ENCODE measurements at places on chromosomes 4 and X.

DNA sequence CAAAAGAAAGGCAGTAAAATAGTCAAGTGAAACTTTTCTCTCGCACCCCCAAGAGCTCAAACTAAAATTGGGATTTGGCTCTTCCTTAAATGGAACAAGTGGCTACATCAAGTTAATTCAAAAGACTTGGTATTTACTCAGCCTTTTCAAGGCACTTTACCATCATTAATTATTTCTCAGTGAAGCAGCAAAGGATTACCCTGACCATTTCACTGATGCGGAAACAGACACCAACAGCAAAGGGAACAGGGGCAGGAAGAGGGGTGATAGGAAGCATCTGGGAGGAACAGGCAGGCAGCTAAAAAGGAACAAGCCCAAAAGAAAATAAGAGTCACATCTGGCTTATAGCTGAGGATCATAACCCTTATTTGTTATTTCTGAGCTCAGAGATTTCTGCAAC is 2.7 kb downstream of the SCML2 start:
- H3K4me1 ChIP-seq, result peaks cover 2% of the 10 kb centered on the region
- no peaks in the 10 kb centered on the region for H3K36me3 ChIP-seq
- H3K27ac ChIP-seq, result no peak overlapping the region

- H3K36me3 ChIP-seq, result no peaks in the 10 kb centered on the region
- H3K27ac ChIP-seq, result no peak overlapping the region
- peaks cover 5% of the 10 kb centered on the region for H3K4me1 ChIP-seq
Observed at GRCh38 chr4:16082426-16083240, 1.2 kb downstream of the PROM1 start.

DNA sequence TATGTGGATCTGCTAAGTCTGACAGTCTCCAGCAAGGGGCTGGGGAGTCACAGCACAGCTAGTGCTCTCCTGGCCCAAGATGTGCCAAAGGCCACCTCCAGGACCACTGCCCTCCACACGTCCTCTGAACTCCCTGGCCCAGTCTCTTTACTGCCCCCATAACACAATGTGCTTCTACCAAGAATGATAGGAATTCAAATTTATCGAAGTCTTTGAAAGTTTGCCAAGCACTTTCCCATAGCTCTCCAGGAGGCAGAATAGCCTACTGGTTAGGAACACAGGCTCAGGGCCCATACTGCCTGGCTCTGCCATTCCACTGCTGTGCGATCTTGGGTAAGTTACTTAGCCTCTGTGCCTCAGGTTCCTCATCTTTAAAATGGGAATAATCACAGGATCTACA is 86.7 kb downstream of the NHSL2 start:
- no peak overlapping the region for H3K4me3 ChIP-seq
- DNase-seq, result no peak
- H3K27me3 ChIP-seq, result no peaks in the 10 kb centered on the region
- peaks cover 6% of the 10 kb centered on the region for H3K4me1 ChIP-seq

- H3K27ac ChIP-seq, result no peak overlapping the region
- no peak overlapping the region for H3K4me3 ChIP-seq
- DNase-seq, result no peak
- no peaks in the 10 kb centered on the region for H3K27me3 ChIP-seq
Observed at GRCh38 chr4:40347472-40347871, 12.3 kb downstream of the CHRNA9 start.

DNA sequence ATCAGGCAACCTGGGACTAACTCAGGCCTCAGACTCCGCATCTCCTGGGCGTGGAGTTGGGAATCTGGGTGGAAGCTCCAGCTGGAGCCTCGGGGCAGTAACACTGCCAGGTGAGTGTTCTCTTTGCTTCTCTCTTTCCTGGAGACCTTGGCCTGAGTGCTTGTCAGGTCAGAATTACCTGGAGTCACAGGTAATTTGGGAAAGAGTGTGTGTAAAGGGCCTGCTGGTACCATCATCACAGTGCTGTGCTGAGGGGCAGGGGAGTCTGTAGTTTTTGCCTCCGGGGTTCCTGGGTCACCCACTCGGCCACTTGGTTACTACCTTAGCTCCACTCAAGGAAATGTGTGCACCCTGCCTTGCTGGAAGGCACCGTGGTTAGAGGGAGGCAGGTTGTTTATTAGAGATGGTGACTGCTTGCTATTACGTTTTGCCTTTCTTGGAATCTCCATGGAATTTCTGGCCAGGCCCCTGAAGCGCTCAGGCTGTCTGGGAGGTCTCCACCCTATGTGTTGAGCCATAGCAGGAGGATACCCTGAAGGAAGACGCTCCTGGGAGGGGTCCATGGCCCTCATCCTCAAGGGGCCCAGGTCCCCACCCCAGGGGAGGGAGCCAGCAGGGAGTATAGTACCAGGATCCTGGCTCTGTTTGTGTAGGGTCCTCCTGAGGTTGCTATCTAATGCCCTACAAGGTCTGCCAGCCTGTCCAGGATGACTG is 2.9 kb downstream of the GPR78 start:
- H3K36me3 ChIP-seq, result no peaks in the 10 kb centered on the region

DNA sequence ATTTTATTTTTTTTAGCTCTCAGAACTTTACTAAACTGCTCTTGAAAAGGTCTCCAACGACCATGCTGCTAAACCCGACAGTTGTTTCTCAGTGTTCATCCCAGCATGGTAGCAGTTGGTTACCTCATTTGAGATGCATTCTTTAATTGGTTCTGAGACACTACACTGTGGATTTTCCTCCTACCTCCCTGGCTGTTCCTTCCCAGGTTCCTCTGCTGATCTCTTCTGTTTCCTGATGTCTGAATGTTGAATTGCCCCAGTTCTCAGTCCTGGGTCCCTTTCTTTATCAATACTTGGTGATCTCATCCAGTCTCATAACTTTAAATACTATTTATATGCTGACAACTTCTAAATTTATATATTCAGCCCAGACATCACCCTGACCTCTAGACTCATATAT is 19.1 kb upstream of the TMEM165 start:
- H3K4me1 ChIP-seq, result no peaks in the 10 kb centered on the region
- H3K4me3 ChIP-seq, result no peak overlapping the region
- H3K36me3 ChIP-seq, result no peaks in the 10 kb centered on the region
- H3K27ac ChIP-seq, result no peak overlapping the region

DNA sequence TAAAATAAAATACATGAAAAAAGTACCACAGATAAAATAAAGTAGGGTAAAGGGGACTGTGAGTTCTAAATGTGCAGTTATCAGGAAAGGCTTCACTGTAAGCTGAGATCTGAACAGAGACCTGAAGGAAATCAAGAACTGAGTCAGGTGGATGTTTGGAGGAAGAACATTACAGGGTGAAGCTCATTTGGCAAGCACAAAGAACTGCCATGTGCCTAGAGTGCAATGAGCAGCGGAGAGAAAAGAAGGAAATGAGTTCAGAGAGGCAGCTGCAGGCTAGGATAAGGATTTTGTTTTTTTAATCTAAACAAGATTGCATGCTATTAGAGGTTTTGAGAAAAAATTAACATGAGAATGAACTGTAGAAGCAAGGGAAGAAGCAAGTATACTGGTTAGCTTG is 373.1 kb downstream of the STPG2 start:
- no peaks in the 10 kb centered on the region for H3K27me3 ChIP-seq
- DNase-seq, result no peak
- no peaks in the 10 kb centered on the region for H3K36me3 ChIP-seq
- no peak overlapping the region for H3K27ac ChIP-seq

GRCh38 chrX:123475068-123475724 is 257.7 kb downstream of the THOC2 start:
- H3K4me3 ChIP-seq, result no peak overlapping the region
- no peak overlapping the region for H3K27ac ChIP-seq
- no peaks in the 10 kb centered on the region for H3K36me3 ChIP-seq
- H3K27me3 ChIP-seq, result no peaks in the 10 kb centered on the region
- DNase-seq, result no peak

GRCh38 chrX:130831347-130831722 is 71.7 kb downstream of the ENOX2 start:
- no peaks in the 10 kb centered on the region for H3K27me3 ChIP-seq
- no peak overlapping the region for H3K4me3 ChIP-seq
- H3K27ac ChIP-seq, result no peak overlapping the region

DNA sequence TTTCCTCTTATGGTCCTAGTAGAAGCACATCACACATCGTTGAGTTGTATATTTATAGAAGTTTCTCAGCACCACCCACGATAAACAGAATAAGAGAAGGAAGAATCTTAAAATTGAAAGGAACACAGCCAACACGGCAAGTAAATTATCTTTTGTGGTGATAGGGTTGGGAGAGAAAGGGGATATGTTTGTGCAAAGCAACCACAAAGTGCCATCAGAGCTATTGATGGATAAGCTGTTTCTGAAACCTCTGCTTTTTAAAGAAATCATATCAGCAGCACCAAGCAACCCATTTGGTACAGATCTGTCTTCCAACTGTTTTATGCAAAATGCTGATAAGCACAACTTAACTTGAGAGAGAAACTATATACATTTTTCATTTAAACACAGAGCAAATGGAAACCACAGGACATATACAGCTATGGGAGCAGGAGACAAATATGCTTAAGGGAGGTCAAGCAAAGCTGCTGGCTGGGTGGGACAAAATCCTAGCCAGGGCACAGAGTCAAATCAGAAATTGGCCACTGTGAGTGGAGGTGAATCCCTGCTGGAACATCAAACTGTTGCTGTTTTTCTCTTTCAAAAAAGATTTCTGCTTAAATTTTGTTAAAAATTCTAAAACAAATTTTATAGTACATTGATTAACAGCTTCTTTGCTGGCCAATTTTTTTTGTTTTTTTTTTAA is 194.0 kb upstream of the HHIP start:
- H3K4me3 ChIP-seq, result no peak overlapping the region
- no peaks in the 10 kb centered on the region for H3K27me3 ChIP-seq
- no peaks in the 10 kb centered on the region for H3K4me1 ChIP-seq
- H3K36me3 ChIP-seq, result no peaks in the 10 kb centered on the region
- H3K27ac ChIP-seq, result no peak overlapping the region
- DNase-seq, result no peak

All from trophoblast cell (in vitro differentiated cells and primary cell).